T-helper 2 cell (primary cell): ENCODE measurements at places on chromosomes 5 and 9.

- no peak for DNase-seq
These were observed 28.6 kb downstream of the LSM11 start for GRCh38 chr5:157772127-157772526.

- DNase-seq, result no peak
These were observed 132.4 kb downstream of the EFNA5 start for GRCh38 chr5:107538331-107538730.

GRCh38 chr9:107784235-107784958 is 294.8 kb upstream of the KLF4 start:
- no peak for DNase-seq

DNA sequence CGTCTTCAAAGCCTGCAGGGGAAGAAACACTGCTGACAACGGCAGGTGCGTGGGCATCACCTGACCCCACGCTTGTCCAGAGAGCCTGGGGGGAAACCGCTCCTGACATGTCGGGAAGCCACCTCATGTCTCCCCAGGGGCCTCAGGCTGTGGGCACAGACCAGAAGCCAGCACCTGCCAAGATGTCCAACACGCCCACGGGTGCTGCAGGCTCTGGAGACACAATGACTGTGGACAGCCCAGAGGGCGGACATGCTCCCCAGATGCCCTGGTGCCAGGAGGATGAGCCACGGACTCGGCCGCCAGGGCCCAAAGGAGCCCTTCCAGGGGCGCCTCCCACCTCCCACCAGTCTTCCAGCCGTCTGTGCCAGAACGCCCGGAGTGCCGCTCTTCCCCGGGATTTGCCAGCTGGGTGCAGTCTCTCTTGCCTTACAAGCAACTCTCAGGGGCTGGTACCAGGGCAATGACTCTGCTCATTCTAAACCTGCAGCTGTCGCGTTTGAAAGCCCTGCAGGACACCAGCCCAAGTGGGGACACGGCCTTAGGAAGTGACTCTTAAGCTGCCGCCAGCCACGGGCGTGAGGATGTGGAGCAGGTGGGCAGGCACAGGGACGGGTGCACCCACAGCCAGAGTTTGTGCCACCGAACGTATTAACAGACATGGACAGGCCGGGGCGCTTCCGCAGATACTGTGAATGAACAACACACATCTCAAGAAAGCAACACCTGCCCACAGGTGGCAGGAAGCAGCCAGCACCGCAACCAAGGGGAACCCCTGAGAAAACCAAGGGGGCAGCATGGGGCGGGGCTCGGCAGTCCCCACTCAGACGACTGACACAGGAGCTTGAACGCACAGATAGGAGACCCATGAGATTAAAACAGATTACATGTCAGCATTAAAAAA is 6.8 kb upstream of the LHX3 start:
- no peak for DNase-seq

GRCh38 chr9:83208065-83208850 is 145.3 kb upstream of the RASEF start:
- DNase-seq, result no peak

- DNase-seq, result no peak
These were observed 1.5 kb upstream of the DPP7 start for GRCh38 chr9:137116027-137116507.

GRCh38 chr5:151917904-151918303 is 6.7 kb downstream of the GLRA1 start:
- no peak for DNase-seq

- DNase-seq, result no peak
These were observed 36.3 kb downstream of the ERGIC1 start for GRCh38 chr5:172870291-172870714.

DNA sequence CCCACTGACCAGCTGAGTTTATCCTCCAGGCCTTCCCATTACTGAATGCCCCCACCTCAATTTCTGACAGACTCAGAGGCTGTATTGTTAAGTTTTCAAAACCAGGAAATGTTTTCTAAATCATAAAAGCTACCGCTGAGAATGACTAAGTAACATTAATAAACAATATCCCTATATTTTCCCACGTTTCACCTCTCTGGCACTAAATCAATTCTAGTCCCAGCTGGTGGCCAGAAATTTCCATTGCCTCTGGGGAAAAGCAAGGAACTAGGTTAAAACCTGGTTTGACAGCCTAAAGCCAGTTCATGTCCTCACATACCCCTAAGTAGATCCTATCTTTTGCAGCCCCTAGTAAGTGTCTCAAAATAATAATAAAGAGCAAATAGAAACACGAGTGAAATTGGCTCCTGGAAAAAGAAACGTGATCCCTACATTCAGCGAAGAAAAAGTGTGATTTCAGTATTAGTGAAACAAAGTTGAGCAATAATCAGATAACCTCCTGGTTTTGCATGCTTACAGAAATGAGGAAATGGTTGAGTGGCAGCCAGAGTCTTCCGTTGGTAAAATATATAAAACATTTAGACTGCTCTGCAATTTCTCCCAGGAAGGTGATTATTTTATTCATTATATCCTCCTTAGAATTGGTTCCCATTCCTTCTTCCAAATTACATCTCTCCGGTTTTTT is 110.9 kb downstream of the ESM1 start:
- no peak for DNase-seq

DNA sequence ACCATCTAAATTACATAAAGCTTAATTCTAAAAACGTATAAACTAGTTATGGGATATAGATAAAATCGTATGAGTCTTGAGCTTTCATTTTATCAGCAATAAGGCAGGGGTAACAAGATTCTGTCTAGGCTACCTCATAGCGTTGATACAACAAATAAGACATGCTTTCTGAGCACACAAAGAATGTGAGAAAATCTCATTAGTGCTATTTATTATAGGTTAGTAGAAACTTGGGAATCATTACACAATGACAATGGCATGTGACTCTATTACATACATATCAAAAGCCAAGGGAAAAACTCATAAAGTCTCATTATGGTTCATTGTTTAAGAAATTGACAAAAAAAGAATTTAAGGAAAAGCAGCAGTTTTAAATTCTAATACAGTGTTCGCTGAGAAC is 448.6 kb downstream of the PLK2 start:
- DNase-seq, result no peak

DNA sequence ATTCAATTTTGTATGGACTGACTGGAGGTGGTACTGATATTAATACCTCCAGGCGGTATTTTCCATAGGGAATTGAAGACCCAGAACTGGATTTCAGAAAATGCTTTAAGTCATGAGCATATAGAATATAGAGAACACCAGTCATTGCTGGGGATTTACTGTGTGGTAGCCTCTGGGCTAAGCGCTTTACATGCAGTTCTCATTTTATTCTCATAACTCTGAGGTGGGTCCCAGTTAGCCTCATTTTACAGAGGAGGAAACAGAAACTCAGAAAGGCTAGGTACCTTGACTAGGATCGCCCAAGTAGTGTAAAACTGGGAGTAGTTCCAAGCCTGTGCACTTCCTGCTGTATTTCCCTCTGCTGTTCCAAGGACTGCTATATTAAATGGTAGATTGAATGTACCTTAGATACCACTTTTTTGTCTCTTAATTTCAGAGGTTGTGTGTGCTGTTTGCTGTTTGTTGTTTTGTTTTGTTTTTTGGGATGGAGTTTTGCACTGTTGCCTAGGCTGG is 13.8 kb downstream of the SLC44A1 start:
- no peak for DNase-seq

DNA sequence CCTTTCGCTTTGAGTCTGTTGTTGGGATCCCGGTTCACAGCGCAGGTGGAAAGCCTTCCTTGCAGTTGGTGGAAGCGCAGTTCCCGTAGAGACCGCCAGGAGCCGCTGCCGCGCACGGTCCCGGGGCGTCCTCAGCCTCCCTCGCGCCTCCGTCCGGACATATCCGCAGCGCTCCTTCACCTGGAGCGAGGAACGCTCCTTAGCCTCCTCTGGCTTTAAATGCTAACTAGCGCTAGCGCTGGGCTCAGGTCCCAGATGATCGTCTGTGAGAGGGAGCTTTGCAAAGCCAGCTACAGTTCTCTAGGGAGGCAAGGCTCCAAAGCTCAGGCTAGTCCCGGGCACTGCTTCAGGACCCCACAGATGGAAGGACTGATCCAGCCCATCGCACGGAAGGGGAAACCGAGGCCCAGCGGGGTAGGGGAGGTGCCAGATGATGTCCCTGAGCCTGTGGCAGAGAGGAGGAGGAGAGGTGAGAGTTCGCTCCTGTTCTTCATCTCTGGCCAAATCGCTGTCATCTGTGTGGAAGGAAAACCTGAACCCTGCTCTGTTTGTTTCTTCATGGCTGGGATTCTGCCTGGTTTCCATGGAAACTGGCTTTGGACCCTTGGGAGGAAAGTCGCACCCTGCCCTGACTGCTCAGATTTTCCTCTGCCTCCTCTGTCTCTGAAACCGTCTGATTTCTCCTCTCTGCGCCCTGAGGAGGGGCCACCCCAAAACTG is 31.4 kb downstream of the COL15A1 start:
- DNase-seq, result peak; percentile 76

DNA sequence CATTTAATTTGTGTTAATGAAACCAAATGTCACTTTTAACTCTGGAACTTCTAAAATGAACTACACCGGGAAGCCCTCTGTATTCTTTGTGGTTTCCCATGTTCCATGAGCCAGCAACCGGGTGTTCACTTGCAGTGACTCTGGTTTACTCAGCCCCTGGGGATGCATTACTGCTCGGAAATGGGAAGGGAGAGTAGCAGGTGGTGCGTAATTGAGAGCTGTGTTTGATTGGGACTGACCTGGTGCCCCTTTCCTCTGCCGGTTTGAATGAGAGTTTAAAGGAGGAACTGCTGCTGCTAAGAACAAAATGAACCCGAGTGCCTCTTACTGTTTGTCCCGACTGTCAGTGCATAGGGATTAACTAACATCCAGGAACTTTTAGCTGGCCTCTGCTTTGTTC is 100.1 kb upstream of the DHFR start:
- DNase-seq, result no peak

DNA sequence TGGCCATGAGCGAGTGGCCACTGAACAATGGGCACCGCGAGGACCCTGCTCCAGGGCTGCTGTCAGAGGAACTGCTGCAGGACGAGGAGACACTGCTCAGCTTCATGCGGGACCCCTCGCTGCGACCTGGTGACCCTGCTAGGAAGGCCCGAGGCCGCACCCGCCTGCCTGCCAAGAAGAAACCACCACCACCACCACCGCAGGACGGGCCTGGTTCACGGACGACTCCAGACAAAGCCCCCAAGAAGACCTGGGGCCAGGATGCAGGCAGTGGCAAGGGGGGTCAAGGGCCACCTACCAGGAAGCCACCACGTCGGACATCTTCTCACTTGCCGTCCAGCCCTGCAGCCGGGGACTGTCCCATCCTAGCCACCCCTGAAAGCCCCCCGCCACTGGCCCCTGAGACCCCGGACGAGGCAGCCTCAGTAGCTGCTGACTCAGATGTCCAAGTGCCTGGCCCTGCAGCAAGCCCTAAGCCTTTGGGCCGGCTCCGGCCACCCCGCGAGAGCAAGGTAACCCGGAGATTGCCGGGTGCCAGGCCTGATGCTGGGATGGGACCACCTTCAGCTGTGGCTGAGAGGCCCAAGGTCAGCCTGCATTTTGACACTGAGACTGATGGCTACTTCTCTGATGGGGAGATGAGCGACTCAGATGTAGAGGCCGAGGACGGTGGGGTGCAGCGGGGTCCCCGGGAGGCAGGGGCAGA is 53.3 kb downstream of the JADE2 start:
- no peak for DNase-seq

DNA sequence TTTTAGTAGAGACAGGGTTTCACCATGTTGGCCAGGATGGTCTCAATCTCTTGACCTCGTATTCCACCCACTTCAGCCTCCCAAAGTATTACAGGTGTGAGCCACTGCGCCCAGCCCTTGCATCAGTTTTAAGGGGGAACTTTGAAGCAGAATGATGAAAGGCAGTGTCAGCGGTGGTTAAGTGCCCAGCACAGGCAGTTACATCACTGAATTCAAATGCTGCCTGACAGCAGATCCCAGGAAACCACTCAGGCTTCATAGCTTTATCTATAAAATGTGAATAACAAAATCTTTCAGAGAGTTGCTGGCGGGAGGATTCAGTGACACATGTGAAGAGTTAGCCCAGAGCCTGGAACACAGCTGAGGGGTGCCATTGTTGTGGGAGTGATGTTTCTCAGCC is 26.5 kb downstream of the FGF1 start:
- no peak for DNase-seq

GRCh38 chr5:91484662-91485061 is 101.5 kb upstream of the ARRDC3 start:
- no peak for DNase-seq

- DNase-seq, result no peak
These were observed 50.4 kb upstream of the STXBP1 start for GRCh38 chr9:127561491-127562278.

GRCh38 chr9:129322022-129322621 is 144.1 kb upstream of the IER5L start:
- no peak for DNase-seq

- DNase-seq, result no peak
These were observed 10.5 kb upstream of the NACC2 start for GRCh38 chr9:136105398-136106135.

- no peak for DNase-seq
These were observed 19.3 kb downstream of the TYRP1 start for GRCh38 chr9:12712532-12712931.

- no peak for DNase-seq
These were observed 105.2 kb downstream of the PBX3 start for GRCh38 chr9:125852386-125852785.

- DNase-seq, result no peak
These were observed 76.3 kb downstream of the CACNA1B start for GRCh38 chr9:137953683-137954438.

DNA sequence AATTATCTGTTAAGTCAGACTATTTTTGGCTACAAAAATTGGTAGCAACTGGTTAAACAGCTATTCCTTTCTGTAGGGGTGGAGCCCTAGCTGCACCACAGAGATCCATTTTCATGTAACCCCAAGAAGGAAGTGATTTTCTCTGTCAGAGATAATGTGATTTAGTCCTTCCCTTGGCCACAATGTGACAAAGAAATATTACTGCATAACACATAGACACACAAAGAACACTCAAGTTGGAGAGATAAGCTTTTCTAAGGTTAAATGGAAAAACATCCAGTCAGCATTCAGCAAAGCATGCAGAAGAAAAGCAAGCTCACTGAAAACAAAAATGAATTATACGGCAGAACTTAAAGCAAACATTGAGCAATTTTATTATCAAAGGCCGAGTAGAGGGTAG is 227.8 kb upstream of the CDH9 start:
- DNase-seq, result no peak

DNA sequence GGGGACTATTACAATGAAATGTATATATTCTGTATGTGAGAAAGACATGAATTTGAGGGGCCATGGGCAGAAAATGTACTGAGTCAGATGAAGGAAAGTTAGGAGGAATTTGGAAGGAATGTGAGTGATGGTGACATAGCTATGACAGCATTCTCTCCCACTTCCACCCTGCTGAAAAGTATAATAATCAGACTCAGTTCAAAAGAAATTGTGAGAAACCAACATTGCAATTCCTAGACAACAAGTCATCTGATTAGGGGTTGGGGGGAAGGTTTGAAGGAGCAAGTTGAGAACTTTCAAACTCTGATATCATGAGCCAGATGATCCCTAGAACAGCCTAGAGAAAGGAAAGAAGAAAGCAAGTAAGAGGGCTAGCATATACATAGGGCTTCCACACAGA is 370.6 kb downstream of the DMRTA1 start:
- DNase-seq, result no peak

GRCh38 chr5:119302449-119302848 is 53.4 kb upstream of the TNFAIP8 start:
- no peak for DNase-seq

- DNase-seq, result peak; percentile 52
These were observed 26.8 kb upstream of the RPL26L1 start for GRCh38 chr5:172932313-172933017.
